ENCODE measurements at places on chromosomes 3 and 15.
A peak's percentile ranks its signal among the peaks of the same experiment; 100 is the strongest.

GRCh38 chr3:126684218-126684751 lies 19.8 kb upstream of the CHCHD6 start:
- DNase-seq, result peak; percentile 47

- peak; percentile 18 for DNase-seq
These were observed 39.7 kb downstream of the GLDN start for GRCh38 chr15:51380999-51381806.

DNA sequence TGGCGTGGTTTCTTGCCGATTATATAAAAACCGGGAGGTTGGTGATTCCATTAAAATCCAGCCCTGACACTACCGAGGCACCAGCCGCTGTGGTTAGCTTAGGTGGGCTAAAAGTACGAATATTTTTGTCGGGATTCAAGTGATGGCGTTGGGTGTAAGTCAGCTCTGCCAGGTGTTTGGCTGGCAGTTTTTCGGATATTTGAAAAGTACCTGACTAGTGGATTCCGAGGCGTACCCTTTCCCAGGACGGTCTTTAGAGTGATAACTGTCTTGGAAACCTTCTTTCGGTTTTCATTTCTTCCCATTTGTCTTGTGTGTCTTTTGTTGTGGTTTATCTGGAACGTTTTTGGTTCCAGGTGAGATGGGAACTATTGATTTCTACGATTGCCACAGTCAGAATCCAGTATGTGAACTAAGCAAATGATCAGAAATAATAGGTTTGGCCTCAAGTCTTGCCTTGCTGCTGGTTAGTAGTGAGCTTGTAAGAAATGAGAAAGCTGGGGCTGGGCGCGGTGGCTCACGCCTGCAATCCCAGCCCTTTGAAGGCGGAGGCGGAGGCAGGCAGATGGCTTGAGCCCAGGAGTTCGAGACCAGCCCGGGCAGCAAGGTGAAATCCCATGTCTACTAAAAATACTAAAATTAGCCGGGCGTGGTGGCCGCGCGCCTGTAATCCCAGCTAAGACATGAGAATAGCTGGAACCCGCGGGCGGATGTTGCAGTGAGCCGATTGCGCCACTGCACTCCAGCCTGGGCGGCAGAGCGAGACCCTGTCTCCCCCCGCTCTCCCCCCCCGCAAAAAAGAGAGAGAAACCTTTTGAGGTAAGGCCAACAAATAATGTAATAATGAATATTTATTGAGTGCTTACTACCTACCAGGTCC lies 1.4 kb downstream of the FYTTD1 start:
- no peak for DNase-seq

DNA sequence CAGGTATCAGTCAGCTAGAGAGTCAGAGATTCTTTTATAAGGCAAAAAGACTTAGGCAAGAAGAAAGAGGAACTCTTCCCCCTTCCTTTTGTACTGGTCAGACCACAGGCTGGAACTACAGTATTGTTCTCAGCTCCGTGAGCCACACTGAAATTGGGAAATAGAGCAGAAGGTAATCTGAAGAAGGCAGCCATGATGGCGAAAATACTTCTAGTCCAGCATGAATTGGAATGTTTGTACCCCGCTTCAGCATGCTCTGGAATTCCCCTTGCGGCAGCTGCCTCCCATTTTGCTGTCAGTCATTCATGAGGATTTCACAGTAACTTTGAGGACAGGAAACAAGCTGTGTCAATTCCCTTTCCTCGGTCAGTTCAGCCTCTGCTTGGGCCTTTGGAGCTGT lies 96.2 kb downstream of the CORO2B start:
- DNase-seq, result no peak

All from NCI-H446 (cell line).